NCI-H446 (cell line): ENCODE measurements at places on chromosomes 1 and 21.

GRCh38 chr1:168636200-168636599 is 59.8 kb downstream of the XCL1 start:
- no peak for DNase-seq

DNA sequence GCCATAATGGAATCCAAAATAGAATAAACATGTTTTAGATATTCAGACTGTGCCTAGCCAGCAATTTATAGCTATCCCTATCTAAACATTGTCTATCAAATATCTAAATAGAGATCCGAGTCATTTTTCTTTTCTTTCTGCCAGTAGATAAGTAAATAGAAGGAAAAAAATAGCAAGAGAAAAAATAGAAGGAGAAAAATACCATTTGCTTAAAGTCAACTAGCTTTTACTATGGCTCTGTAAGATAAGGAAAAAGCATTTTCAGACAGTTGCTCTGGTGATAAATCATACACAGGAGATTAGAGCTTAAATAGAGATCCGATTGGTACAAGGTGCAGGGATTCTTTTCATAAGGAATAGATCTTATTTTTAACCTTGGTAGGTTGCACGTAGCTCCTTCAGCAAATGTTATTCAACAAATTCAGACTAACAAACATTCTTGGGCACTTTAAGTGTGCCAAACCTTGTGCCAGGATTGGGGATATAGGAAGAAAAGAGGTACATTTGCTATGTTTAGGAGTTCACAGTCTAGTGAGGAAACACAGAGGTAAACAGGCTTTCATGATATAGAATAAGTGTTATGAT is 70.1 kb upstream of the CCDC190 start:
- DNase-seq: no peak

DNA sequence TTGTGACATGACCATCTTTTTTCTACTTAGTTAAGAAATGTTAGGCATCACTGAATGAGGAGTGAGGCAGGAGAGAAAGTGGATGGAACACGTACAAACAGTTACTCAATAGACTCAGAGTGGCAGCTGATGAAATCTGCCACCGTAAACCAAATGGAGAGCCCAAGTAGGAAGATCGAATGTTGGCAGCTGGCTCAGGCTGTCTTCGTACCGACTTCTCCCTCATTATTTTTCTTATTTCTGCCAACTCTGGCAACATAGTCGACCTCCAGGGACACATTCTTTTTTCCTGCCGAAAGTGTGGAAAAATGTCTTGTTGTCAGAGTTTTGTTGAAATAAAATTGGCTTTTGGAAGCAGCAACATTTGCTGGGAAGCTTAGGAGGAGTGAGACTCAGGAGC is 143.3 kb downstream of the GREM2 start:
- no peak for DNase-seq

- no peak for DNase-seq
Observed at GRCh38 chr1:192959657-192960186, 99.4 kb downstream of the UCHL5 start.

DNA sequence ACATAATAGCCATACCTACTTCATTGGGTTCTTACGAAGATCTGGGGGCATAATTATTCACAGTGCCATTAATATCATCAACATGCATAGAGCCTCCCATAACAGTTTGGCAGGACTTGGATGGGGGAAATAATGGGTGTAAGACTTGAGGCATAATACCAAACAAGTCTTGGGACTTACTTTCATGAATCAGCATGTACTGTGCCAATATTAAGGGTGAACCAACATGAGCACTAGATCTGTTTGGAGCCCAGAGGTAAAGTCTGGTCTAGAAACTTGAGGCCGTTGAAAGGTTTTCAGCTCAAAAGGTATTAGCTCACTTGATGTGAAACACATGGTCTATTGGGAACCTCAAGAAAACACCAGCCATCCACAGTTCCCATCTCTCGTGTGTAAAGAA is 56.7 kb upstream of the ZC3H11B start:
- no peak for DNase-seq

- no peak for DNase-seq
Observed at GRCh38 chr1:156281281-156281680, 1.3 kb downstream of the SMG5 start.

DNA sequence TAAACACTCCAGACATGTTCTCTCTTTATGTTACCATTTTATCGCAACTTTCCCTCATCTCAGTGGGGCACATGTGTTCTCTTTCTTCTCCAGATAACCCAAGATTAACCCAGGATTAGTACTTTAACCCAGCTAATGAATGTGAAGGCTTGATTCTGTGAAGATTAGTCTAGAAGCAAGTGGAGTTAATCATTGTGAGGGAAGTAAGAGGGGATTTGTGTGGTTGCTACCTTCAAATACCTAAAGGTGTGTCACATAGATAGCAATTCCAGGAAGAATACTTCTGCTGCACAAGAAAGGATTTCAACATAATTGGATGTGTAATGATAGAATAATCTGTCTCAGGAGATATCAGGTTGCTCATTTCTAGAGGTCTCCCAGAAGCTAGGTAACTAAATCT is 327.1 kb downstream of the PBX1 start:
- DNase-seq: no peak
